ENCODE measurements at places on chromosomes 7 and 10.
A peak's percentile ranks its signal among the peaks of the same experiment; 100 is the strongest.

- peak; percentile 45 for DNase-seq
These were observed 128.5 kb downstream of the ANKRD7 start for GRCh38 chr7:118352867-118353453.

DNA sequence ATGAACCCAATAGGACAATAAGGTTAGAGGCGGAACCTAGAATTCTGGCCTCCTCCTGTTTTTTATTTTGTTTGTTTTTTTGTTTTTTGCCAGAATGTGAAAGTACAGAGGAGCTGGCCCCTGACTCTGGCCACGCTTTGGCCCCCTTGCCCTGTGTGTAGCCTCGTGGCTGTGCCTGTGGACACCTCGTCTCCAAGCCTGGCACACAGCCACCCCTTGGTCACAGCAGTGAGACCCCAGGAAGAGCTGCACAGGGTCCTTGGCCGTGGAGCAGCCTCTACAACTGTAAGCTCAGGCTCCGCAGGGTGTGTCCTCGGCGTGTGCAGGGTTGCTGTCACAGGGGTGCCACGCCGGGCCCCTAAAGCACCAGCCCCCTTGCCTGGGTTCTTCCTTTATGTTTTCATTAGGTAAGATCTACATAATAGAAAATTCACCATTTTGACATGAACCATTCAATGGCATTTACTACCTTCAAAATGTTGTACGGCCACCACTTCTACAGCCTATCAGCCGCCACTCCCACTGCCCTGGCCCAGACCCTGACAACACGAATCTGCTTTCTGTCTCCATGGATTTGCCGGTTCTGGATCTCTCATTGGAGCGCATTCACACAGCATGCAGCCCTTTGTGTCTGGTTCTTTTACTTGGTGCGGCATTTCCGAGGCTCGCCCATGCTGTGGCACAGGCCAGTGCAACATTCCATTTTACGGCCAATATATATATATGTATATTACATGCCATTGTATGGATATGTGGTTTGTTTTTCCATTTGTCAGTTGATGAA lies 51.0 kb downstream of the AMZ1 start:
- DNase-seq: no peak

DNA sequence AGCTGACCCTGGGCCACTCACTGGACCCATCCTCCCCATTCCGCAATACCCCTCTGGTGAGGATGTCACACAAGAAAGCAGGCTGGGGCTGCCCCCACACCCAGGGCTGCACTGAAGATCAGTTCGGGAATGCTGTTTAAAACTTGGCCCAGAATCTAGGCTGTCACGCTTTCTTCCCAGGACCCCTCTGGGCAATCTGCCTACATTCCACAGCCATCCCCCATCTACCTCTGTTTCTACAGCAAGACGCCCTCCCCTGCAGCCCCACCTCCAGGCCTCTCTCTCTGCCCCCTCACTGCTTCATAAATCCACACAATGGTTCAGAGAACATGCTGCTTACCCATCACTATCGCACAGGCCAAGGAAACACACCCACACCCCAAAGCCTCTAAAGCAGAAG lies 36.1 kb downstream of the XPNPEP1 start:
- DNase-seq: peak; percentile 24

DNA sequence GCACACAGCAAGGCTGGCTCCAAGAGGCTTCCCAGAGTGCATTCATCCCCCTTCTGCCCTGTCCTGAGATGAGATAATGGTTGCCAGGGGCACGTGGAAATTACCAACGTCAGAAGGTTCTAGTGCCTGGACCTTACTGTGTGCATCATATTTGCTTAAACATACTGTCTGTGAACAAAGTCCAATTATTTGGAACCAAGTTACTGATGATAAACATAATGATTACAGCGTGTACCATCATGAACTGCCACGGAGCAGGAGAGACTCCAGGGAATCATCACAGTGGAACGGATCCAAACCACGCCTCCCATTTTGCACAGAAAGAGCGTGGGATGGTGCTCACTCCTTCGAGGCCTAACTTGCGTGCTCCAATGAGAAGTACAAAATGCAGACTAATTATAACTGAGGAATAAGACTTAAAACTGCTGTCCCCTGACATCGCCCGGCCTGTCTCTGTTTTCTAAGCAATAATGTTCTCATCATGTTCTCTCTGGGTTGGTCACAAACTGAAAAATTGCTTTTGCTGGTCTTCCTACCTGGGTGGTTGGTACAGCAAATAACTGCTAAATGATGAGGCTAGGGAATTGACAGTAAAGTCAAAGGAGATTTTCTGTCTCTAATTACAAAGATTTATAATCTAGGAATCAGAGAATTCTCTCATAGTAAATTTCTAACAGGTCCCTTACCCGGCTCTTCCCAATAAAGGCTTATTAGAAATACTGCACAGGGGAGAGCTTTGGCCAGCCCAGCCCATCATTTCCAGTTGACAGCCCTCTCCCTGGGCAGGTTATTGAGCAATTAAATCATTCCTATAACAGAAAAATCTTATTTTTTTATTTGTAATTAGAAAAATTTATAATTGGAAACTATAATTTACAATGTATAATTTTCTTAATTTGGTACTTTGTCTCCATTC lies 182.2 kb downstream of the CAMK1D start:
- DNase-seq: no peak

DNA sequence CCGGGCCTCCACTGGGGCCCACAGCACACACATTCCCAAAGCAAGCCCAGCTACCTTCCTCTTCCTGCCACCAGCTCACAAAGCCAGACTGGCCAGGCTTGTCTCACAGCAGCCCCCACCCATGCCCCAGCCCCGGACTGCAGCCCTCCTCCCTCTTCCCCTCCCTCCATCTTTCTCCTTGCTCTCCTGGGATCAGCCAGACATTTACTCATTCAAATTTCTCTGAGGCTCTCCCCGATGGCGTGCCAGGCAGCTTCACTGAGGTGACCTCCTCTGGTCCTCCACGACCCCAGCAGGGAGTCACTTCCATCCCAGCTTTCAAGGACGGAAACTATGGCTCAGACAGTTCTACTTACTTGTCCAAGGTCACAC lies 187.5 kb downstream of the GRID1 start:
- no peak for DNase-seq

DNA sequence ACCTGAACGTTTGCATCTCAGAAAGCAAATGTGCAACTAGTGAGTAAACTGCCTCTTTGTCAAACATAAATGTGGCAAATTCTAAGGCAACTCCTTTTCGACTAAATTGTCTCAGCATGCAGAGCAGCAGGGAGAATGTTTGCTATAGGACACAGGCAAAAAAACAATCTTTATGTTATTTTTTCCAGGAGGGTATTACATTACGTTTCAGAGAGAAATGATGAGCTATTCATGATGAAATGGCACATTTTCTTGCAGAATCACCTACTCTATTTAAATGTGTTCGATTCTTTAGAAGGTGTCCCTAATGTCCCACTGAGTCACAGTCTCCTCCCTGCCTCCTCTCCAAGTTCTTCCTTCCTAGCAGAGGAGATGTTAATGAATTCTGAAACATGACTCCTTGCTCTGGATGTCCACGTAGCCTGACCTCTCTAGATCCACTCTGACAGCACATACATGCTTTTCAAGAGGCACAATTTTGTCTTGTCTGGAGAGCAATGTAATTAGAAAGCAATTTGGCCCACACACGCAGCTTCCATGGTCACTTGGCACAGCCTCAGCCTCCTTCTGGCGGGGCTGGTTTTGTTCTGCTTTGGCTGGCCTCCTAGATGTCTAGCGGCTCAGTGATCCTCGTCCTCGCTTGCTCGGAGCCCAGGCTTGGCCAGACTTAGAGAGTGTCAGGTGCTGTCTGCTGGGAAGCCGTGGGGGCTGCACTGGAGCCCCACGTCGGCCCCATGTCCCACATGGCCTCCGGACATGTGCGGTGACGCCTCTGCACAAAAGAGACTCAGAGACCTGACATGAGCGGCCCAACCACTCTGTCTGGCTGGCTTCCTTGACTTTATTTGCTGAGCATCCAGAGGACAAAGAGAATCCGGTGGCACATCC lies 125.7 kb upstream of the ZNF438 start:
- DNase-seq: no peak

GRCh38 chr7:73586911-73587310 lies 8.5 kb upstream of the TBL2 start:
- no peak for DNase-seq

GRCh38 chr10:75347186-75347585 lies 54.4 kb downstream of the ZNF503 start:
- no peak for DNase-seq

DNA sequence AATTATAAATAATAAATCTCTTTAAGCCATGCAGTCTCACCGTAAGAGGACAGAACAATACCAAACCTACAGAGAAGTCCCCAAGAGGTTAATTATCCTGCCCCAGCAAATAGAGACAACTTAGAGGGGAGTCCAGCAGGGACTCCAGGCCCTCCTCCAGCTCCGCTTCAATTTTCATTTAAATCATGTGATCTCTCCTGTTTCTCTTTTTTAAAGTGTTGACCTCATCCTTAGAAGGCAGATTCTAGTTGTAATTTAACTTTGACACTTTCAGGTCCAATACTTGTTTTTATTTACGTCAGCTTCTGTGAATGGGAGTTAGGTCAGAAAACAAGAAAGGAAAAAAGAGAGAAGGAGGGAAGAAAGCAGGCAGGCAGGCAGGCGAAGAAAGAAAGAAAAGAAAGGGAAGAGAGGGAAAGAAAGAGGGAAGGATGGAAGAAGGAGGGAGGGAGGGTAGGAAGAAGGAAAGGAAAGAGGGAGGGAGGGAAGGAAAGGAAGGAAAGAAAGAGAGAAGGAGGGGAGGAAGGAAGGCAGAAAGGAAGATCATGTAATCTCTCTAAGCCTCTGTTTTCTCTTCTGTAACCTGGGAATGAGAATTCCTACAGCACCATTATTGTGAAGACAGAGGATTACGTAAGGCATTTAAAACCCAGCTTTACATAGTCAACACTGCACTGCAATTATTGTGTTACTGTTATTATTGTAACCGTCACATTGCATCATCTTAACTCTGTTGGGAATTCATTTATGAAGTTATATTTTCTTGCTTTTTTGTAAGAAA lies 227.7 kb downstream of the SKIDA1 start:
- no peak for DNase-seq

- peak; percentile 77 for DNase-seq
These were observed 42.4 kb downstream of the TNS3 start for GRCh38 chr7:47539398-47540052.

DNA sequence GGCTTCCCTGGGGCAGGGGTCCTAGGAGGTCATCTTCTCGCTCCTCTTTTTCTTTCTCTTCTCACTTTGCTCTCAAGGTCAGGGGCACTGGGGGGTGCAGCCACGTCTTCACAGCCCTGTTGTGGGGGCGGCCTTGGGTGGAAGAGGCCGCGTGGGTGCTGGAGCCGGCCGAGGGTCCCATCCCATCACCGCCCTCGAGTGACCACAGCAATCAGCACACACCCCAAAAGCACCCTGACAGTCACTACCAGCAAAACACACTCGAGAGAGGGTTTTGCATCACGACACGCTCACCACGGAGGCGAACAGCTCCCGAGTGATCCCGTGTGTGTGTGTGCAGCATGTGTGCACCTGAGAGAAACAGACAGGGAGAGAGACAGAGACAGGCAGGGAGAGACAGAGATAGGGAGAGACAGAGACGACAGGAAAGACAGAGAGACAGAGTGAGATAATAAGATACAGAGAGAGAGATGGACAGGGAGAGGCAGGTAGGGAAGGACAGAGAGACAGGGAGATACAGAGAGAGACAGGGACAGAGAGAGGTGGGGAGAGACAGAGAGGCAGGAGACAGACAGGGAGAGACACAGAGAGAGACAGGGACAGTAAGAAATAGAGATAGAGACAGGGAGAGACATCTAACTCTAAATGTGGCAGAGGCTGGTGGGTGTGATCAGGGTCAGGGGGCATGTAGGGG lies 100.9 kb downstream of the WDR37 start:
- DNase-seq: no peak

- DNase-seq: no peak
These were observed 277.7 kb upstream of the KAT6B start for GRCh38 chr10:74548676-74549075.

- DNase-seq: no peak
These were observed 105.6 kb downstream of the CTBP2 start for GRCh38 chr10:125054669-125055268.

DNA sequence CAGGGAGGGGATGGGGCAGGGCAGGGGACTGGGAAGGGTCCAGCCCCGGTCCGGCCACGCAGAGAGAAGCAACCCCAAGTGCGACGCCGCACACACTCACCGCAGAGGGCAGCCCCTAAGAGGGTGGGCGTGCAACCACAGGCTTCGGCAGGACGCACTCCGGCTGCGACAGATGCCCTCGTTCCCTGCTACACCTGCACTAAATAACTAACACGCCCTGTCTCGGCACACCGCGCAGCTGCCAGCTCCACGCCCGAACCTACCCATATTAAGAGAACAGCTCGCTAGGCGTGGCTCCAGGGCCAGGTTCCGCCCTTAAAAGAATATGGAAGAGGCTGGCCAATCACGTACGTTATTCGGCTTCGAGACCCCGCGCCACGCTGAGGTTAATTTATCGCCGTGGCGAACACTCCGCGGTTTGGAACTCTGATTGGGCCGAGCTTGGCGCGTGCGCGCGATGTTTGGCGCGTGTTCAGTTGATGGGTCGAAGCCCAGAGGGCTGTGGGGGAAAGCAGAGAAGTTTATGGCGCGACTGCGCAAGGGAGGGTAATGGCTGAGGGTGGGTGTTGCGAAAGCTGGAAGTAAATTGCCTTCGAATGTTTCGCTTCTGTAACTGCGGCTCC lies 91.1 kb downstream of the OR13A1 start:
- DNase-seq: no peak

GRCh38 chr7:155490697-155491628 lies 33.0 kb downstream of the EN2 start:
- DNase-seq: no peak

Data from amniotic epithelial cell (primary cell).